NT2/D1 (cell line): ENCODE measurements at places on chromosomes 2 and 18.

- DNase-seq, result no peak
Measured at GRCh38 chr2:29664578-29664977, 256.8 kb downstream of the ALK start.

DNA sequence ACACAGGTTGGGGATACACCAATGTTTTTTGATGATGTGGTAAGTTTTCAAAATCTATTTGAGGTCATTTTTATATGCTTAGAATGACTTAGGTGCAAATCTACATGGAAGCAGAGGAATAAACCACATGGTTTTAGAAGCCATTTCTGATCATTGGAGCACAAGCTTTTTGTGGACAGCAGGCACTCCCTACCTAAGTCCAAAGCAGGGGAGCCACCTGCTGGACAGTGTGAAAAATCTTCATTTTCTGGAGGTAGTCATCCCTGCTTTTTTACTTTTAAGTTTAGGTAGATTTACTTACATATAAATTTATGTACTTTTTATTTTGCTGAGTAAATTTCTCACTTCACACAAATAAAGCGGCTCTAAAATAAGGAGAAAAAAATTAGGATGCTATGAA, 323.2 kb downstream of the PLCL1 start:
- DNase-seq, result peak; percentile 63

DNA sequence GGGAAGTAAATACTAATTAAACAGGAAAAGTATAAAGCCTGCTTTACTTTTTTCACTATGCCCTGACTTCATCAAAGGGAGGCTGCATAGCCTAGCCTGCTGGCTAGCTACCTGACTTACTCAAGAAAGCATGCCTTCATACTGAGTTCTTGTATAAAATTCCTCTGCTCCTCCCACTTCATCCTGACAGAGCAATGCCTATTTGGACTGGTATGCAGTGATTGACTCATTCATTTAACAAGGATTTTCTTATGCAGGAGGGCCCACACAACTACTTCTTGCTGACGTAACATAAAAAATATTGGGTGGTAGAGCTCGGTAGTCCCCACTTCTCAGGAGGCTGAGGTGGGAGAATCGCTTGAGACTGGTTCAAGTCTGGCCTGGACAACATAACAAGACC, 70.5 kb downstream of the PRPF40A start:
- no peak for DNase-seq

DNA sequence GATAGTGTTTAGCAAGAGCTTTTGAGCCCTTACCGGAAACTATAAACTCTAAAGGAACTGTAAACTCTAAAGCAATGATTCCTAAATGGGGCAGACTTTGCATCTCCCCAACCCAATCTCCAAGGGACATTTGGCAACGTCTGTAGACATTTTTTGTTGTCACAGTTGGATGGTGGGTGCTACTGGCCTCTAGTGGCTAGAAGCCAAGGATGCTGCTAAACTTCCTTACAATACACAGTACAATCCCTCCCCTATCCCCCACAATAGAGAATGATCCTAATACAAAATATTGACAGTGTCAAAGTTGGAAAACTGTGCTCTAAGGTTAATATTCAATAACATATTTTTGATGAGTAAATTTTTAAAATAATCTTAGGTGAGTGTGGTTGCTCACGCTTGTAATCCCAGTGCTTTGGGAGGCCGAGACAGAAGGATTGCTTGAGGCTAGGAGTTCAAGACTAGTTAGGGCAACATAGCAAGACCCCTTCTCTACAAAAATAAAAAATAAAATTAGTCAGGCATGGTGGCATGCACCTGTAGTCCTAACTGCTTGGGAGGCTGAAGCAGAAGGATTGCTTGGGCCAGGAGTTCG, 66.7 kb downstream of the PTPN4 start:
- DNase-seq, result peak; percentile 11

GRCh38 chr2:36741188-36741837, 44.8 kb downstream of the VIT start:
- no peak for DNase-seq
